ENCODE measurements at places on chromosomes 3 and 15.

- no peak for DNase-seq
These were observed 53.3 kb upstream of the CHMP2B start for GRCh38 chr3:87173776-87174175.

GRCh38 chr3:195113536-195114425, 157.2 kb downstream of the XXYLT1 start:
- DNase-seq = no peak

DNA sequence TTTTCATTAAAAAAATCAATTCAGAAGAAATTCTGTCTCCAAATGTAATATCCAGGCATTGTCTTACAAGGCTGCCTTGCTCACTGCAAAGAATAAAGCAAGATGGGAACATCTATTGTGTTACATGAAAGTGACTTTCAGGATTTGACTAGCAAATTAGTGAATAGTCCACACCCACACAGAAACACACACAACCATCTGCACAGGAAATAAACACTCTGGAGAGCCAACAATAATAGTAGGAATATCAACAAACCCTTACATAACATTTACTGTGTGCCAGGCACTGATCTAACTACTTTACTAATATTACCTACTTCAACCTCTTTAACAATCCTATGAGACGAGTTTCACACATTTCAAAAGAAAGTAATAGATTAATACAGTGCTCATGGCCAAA, 28.9 kb upstream of the ZNF385D start:
- DNase-seq = no peak

GRCh38 chr3:134313847-134314587, 60.2 kb downstream of the AMOTL2 start:
- DNase-seq = no peak

DNA sequence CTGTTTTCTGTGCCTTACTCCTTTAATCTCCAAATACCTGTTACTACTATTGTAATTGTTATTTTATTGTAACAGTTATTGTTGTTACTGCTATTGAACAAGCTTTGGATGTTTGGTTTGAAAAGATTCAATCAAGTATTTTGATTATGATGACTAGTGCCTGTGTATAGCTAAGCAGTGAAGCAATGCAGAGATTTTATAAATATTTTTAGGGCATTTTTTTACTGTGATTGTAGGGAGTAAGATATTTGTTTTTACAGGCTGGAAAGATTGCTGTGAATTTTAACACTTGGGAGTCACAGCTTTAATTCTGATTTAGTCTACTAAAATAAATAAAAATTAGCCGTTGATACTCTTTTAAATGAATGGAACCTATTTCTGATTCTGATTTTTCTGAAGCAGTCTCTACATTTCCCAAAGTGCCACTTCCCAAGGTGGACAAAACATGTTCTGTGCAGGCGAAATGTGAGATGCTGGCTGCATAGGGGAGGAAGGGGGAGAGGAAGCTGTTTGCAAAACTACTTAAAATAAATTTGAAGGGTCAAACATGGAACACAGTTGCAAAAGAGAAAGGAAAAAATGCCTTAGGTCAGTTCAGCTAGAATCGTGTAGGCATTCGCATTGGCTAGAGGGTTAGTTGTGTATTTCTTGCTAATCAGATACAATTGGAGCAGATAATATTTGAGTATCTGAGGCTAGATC, 25.7 kb downstream of the EEFSEC start:
- no peak for DNase-seq

GRCh38 chr15:83653639-83654378, at the start of gene ADAMTSL3:
Gene ADAMTSL3 (plus strand): TSS chr15:83654123. CDS start chr15:83655762, 1,639 bp downstream.
- no peak for DNase-seq

GRCh38 chr3:119420196-119420595, 43.2 kb downstream of the TMEM39A start:
- DNase-seq = no peak

DNA sequence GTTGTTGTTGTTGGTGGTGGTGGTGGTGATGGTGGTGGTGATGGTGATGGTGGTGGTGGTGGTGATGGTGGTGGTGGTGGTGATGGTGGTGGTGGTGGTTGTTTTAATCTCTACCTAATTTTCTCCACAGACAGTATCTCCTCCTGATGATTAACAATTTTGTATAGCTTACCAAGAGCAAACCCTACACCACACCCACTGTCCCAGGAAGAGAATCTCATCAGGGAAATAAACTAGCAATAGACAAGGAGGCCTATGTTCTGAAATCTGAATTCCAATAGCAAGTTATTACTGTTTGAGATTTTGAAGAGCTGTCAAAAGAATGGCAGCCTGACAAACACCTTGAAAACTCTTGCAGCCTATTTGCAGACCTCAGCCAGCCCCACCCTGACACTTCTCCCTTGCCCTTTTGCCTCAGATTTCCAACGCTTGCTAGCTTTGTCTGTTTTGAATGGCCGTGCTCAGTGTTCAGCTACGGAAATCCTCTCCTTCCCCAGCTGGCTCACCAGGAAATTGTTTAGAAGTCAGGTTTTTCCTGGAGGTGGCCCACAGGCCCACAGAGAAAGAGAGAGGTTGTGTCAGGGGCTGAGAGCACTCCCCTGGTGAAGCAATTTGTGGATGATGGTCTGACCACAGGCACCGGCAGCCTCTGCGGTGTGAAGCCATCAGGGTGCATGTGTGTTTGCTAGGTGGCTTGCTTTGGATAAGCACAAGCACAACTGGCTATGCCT, 101.6 kb downstream of the MAGI1 start:
- no peak for DNase-seq

- DNase-seq = no peak
These were observed 23.4 kb downstream of the PARP16 start for GRCh38 chr15:65263313-65263712.

DNA sequence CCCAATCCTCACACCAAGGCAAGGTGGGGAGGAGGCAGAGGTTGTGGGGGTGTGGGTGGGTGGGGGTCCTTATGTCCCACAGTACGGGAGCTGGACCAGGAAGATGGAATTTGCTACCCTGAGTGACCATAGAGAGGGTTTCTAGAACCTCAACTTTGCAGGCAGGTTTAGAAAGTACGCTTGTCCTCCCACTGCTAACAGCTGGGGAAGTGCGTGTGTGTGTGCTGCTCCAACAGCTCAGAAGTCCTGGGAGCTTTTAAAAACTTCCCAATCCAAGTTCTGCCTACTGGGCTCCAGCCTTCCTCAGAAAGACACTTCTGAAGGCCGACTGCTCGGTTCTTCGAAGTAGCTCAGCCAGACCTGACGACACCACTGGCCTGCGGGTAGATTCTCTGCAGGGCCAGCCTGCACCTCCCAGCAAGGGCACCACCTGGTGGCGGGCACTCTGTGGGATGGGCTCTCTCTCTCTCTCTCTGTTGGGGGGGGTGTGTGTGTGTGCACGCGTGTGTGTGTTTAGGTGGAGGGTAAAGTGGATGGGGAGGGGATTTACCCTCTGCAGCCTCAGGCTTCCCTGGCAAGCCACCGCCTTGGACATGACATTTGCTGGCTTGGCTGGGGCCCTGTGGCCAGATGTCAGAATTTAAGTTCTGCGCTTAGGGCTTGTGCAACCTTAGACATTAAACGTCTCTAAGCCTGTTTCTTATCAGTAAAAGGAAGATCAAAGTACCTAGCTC, 15.6 kb downstream of the TMEM158 start:
- peak; percentile 91 for DNase-seq

GRCh38 chr3:55804170-55805095, 317.3 kb upstream of the WNT5A start:
- no peak for DNase-seq

- no peak for DNase-seq
These were observed 77.1 kb upstream of the UBE2E1 start for GRCh38 chr3:23728601-23729117.

- no peak for DNase-seq
These were observed 578 bp upstream of the CEMIP start for GRCh38 chr15:80778621-80778963.

GRCh38 chr3:116896116-116896515, 186.5 kb downstream of the TUSC7 start:
- DNase-seq = no peak

DNA sequence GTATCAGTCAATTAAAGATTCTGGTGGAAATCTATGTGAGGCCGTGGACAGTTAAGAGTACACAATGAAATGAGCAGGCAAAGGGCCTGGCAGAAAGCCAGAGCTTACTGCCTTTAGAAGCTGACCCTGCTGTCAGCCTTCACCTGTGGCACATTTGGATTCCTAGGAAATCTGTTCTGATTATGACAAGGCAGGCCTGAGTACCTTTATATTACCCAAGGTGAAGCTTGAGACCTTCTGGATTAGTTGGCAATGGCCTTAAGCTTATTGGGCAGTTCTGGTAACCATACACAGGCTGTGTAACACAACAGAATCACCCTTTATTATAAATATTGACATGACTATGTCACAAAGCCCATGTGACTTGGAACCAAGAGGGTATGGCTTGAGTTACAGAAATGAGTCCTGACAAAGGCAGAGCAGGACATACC, 43.2 kb downstream of the NBEAL2 start:
- DNase-seq = no peak

- DNase-seq = no peak
These were observed 130.9 kb downstream of the ASB7 start for GRCh38 chr15:100733101-100733842.

- no peak for DNase-seq
These were observed 1.0 kb downstream of the LYSMD4 start for GRCh38 chr15:99732124-99732750.

DNA sequence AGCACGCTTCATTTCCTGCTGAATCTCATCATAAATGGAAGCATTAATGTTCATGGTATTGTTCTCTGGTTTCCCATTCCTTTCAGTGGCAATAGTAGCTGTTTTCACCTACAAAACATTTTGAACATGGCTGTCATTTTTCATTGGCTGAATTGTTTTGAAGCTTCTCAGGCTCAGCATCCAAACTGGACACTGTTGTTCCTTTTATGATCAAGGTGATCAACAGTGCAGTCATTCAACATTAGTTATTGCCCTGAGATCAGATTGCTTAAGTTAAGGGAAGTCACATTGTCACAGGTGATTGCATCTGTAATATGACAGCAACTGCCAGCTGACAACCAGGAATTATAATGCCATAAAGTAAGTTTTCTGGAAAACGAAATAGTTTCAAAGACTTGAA, 46.9 kb downstream of the SATB1 start:
- no peak for DNase-seq

DNA sequence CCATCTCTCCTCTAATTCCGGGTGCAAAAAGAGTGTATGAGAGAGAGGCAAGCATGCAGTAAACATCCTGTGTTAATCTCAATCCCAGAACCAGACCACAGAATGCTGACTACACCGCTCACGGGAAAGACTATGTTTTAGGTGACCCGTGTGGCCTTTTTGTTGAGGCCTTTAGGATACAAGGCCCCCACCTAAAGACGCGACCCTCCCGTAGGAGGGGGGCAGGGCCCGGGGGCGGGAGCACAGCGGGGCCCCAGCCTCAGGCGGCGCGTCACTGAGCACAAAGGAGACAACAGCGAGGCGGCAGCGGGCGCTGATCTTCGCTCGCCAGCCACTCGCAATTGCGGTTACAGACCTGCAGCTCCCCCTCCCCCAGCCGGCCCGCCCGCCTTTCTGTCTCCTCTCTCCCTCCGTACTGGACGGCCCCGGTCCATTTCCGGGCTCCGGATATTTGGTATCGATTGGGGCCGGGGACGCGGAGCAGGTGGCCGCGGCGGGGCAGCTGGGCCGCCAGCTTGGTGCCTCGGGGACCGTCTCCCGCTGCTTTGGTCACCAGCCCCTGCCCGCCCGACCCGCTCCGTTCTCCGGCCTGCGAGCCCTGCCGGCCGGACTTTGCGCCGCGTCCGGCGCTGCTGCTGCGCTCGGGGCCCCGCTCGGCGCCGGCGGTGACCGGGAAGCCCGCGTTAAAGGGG, at the start of gene CCDC50:
Gene CCDC50, plus strand, starts transcription at position 433 of the 692 bp plus-strand sequence. CDS start 281 bp downstream, outside the sequence.
- DNase-seq = peak; percentile 92

GRCh38 chr3:190607021-190607420, 93.1 kb downstream of the IL1RAP start:
- DNase-seq = no peak

- peak; percentile 48 for DNase-seq
These were observed 60.1 kb downstream of the MGLL start for GRCh38 chr3:127762077-127762786.

DNA sequence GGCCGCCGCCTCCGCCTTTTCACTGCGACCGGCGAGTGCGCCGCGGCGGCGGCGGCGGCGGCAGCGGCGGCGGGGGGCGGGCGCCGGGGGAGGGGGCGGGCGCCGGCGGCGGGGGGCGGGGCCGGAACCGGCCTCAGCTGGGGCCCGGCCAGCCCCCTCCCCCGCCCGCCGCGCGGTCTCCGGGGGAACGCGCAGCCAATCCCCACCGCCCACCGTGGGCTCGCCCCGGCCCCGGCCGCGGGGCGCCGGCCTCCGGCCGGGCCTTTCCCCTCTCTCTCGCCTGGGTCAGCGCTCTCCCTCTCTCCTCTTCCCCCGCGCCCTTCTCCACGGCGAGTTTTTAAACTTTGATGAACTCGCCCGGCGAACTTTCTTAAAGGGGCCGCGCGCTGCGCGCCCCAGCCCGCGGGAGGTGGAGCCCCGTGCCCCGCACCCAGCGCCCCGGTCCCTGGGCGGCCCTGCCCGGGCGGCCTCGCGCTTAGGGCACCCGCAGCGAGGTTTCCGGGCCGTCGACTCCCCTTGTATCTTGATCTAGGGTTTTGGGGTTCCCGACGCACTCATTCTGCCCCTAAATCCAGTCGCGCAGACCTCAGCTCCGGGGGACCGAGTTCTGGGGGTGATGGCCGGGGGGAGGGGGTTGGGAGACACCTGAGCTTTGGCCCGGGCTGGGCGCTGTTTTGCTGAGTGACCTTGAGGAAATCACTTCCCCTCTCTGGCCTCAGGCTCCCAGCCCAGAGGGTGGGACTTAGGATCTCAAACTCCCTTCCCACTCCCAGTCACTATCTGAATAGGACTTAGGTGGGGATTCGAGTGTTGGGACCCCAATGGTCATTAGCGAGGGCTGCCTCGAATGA, at the start of gene RBPMS2:
Gene RBPMS2, minus strand, starts transcription at position 39 of the 851 bp plus-strand sequence. CDS start 270 bp downstream, outside the sequence.
- no peak for DNase-seq

DNA sequence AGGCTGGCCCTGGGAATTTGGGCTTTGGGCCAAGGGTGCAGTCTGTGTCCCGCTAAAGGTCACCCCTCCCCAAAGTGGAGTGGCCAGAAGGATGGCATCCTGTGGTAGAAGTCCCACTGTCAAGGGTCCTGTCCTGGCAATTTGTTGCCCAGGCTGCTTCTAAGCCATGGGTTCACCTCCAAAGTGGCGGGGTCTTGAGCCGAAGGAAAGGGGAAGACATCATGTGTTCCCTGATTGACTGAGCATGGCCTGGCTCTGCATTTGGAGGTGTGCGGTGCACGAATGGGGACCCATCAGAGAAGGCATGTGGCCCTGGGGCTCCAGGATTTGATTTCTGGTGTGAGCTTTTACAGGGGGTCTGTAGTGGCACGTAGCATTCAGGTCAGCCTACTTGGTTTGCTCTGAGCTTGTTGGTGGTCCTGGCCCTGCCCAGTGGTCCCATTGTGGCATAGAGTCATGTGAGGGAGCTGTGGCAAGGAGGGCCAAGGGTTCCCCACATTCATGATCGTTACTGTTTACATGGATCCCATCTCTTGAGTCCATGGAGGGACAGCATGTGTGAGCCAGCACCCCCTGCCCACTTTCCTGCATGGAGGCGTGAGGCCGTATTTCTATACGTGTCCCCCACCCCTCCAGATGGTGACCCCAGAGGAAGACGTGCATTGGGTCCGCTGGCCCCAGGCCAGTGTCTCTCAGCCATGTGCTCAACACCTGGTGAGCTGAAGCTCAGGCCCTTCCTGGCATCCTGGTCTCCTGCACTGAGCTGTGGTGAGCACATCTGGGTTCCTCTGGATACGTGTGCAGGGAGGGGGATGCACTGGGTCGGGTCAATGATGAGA, 225.1 kb downstream of the SNRPN start:
- peak; percentile 19 for DNase-seq

- DNase-seq = no peak
These were observed 19.2 kb downstream of the RARRES1 start for GRCh38 chr3:158713094-158713499.
